ENCODE measurements at places on chromosomes 3 and 15. TPM values are rescaled to one million over a fixed set of nuclear protein-coding genes. Genes with fewer than 3 reads are reported as not detected.

The VILL gene
- 6.7 TPM for total RNA-seq

The HOMER2 gene
- 2.6 TPM for total RNA-seq

The ATP6V1A gene
- total RNA-seq = 165 TPM

The SH3GL3 gene
- 0.18 TPM for total RNA-seq

The SYNPR gene
- not detected for total RNA-seq

Data from smooth muscle cell of bladder (primary cell).